Left ventricle myocardium inferior (tissue), 1 donor: ENCODE measurements at places on chromosomes 7 and 10. TPM values are rescaled to one million over a fixed set of nuclear protein-coding genes. Genes with fewer than 3 reads are reported as not detected.

DNA sequence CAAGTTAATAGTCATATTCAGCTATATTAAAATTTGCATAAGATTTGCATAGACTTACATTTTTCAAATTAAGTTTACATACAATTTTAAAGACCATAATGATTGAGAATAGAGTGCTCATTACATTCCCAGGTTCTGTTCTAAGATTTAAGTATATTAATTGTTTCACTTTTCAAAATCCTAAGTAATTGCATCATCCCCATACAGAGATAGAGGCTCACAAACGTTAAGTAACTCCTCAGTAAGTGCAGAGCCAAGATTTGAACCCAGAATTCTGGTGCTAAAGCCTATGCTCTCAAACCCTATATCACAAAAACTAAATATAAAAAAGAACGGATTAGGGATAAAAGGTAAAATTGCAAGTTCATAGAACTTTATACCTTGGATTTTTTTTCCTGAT lies 2.1 kb downstream of the ITIH5 start:
- DNase-seq, result no peak

GRCh38 chr10:13086056-13086455 lies 13.9 kb upstream of the OPTN start:
- DNase-seq, result no peak

DNA sequence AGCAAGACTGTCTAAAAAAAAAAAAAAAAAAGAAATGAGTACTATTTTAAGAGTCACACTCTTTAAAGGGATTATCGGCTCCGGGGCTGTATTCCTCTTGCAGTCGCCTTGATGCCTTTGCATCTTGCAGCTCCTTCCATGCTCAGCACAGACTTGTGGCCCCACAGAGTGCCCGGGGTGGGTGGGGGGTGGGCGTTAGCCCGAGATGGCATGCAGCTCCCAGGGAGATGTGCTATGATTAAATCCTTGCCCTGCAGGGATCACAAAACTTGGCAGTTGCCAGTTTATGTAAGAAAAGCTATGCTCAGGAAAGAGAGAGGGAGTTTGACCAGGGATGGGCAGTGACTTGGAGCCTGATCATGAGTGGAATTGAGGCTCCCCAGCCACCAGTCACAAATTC lies 81.9 kb downstream of the CCDC3 start:
- no peak for DNase-seq

- no peak for DNase-seq
Observed at GRCh38 chr7:69749994-69750393, 151.7 kb downstream of the AUTS2 start.

GRCh38 chr10:114283091-114283490 lies 44.0 kb downstream of the VWA2 start:
- DNase-seq, result no peak

DNA sequence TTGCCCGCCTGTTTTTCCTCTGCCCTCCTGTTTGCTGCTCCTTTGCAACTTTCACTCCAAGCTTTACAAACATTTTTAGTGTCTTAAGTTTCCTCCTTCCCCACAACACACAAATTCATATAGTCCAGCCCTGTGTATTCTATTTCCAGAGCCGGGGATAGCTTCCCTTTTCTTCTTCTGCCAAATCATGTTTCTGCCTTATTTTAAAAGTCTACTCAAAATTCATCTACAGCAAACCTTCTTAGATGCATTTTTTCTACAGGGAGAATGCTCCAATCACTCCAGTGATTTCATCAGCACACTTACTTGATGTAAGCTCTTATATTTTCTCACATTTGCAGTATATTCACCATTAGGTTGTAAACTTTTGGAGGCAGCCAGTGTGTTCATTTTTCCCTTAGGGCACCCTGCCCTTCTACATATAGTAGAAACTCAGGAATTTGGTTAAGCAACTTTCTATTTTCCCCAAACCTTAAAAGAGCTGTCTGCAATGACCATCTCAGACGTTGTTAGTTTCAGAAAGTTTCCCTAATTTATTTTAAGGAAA lies 12.4 kb upstream of the ACTA2 start:
- DNase-seq, result no peak

The SLC16A9 gene
- total RNA-seq, result 1.1 TPM

The NXPH1 gene
- not detected for total RNA-seq

The ACBD7 gene
- not detected for total RNA-seq

The STAMBPL1 gene
- total RNA-seq, result 2.5 TPM

The MEIG1 gene
- total RNA-seq, result not detected

The SEMA3A gene
- total RNA-seq, result 1.9 TPM
